ENCODE measurements at places on chromosomes 2 and 18.

- DNase-seq: no peak
These were observed 238.6 kb downstream of the TWIST2 start for GRCh38 chr2:239086325-239087020.

GRCh38 chr2:189276277-189276676 is 96.7 kb upstream of the COL5A2 start:
- no peak for DNase-seq

GRCh38 chr18:45232061-45232460 is 383.2 kb upstream of the SLC14A2 start:
- DNase-seq: no peak

DNA sequence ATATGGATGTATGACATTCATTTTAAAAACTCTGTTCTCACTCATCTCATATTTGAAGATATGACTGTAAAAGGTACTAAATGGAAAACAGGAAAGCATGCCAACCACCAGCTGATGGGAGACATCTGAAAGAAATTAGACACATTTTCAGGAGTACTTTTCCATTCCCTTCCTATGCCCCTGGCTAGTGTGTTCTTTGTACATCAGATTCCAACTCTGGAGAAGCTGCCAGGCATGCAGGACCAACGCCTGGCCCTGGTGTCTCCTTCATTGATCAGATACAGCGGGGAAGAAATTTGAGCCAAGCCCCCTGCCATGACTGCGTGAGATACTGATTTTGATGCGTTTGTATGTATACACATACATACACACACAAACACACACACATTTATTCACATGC is 599.0 kb upstream of the SYT4 start:
- DNase-seq: no peak

GRCh38 chr2:75526842-75527241 is 33.9 kb downstream of the EVA1A start:
- DNase-seq: no peak

GRCh38 chr2:181697571-181697970 is 17.3 kb upstream of the NEUROD1 start:
- DNase-seq: no peak

DNA sequence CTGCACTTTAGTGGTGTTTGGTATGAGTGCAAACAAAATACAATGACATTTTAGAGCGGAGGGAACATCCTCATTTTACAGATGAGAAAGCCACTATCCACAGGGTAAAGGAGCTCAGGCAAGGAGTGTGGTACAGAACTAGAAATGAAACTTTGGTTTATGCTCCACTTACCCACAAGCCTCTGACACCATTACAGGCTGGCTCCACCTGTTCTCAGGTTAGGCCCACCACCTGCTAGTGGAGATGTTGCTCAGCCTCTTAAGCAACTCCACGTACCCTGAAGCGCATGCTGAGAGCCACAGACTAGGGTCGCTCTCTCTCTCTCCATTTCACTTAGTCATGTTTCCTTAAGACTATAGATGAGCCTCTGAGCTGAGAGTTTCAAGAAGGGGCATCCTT is 130.0 kb downstream of the MBD2 start:
- DNase-seq: no peak

DNA sequence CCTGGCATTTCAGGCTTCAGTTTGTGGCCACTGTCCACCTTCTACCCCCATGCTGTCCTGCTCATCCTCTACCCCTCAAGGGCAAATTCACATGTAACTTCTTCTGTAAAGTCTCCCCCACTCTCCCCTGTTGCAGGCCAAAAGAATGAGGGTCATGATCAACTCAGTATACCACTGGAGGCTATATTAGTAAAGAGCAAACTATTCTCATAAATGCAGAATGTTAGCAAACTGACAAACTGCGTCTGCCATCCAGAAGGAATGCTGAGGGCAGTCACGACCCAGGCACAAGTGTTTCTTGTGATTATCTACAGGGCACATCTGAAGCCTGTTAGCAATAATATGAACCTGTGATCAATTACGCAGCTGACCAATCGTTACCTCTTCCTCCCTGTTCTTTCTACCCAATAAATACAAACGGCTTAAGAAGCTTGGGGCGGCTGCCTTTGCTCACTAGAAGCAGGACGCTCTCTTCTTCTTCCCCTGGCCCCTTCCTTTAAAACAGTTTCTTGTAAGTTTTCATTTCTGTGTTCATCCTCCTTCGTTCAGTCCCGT is 58.3 kb downstream of the SEPTIN10 start:
- no peak for DNase-seq

- no peak for DNase-seq
These were observed 9.4 kb downstream of the CASP8 start for GRCh38 chr2:201269764-201270163.

DNA sequence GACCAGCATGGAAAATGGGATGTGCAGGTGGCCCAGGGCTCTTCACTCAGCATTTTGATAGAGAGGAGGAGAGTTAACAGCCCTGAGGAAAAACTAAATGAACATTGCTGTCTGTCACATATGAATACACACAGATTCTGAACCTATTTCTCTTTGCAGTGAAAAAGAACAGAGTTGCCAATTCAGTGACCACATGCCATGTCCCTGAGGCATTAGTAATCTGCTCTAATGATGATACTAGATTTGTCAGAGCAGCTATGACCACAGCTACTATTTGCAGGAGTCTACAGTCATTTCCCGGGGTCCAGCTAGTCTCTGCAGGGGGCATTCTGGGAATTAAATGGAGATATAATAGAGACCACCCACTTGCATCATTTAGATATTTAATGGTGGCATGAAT is 267.6 kb downstream of the TMX3 start:
- peak; percentile 20 for DNase-seq

- no peak for DNase-seq
These were observed 16.4 kb upstream of the SERPINB13 start for GRCh38 chr18:63570721-63571120.

GRCh38 chr2:201986463-201986735 is 47.3 kb upstream of the FZD7 start:
- DNase-seq: no peak

GRCh38 chr2:132937629-132938028 is 267.6 kb upstream of the LYPD1 start:
- DNase-seq: no peak

- peak; percentile 44 for DNase-seq
These were observed 172.9 kb upstream of the CCDC150 start for GRCh38 chr2:196466581-196466980.

DNA sequence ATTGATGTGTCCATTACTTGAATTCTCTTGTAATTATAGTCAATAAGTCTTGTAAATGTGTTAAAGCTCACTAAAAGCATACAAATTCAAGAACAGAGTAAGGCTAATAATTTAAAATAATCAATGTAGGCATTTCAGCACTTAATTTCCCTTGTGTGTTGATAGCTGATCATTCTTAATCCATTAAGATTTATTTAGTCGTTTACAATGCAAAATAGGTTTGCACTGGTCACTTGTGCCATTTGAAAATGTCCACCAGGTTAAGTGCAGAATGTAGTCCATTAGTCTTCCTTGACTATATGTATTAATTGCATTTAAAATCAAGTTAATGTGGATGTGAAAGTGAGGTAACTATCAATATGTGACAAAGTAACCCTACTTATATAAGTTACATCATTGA is 39.4 kb downstream of the ZNF407 start:
- DNase-seq: no peak

DNA sequence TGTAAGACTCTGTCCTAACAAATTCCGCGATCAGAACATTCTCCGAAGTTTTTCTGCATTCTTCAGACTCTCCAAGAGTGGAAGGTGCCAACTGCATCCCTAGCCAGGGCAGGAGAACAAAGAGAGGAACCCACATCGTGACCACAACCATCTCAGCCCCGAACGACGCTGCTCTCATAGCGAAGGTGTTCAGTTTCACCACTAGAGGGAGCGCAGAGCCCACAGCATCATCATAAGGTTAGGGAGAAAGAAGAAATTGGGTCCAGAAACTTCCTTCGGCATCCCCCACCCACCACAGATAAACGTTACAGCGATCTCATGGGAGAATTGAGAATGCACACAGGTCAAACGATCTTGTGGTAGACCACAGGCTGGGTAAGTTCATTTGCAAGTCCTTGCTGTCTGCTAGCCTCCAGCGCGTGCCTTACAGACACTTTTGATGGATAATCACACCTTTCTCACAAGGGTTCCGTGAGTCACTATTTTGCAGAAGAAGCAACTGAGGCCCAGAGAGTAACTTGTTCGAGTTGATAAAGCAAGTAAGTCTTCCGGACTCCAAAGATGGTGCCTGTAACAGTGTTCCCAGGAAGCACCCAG is 53.7 kb upstream of the ARL4C start:
- peak; percentile 62 for DNase-seq

DNA sequence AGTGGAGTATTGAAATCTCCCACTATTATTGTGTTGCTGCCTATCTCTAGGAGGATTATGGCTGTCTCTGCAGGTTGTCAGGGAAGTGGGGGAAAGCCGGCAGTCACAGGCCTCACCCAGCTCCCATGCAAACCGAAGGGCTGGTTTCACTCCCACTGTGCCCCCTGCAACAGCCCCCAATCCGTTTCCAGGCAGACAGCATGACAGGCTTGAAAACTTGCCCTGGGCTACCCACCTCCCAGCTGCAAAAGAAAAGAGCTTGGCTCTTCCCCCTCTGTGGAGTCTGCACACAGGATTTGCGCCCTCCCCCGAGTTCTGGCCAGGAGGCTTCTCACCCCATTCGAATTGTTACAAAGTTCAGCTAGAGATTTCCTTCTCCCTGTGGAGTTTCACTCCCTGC is 87.4 kb upstream of the MSTN start:
- no peak for DNase-seq

DNA sequence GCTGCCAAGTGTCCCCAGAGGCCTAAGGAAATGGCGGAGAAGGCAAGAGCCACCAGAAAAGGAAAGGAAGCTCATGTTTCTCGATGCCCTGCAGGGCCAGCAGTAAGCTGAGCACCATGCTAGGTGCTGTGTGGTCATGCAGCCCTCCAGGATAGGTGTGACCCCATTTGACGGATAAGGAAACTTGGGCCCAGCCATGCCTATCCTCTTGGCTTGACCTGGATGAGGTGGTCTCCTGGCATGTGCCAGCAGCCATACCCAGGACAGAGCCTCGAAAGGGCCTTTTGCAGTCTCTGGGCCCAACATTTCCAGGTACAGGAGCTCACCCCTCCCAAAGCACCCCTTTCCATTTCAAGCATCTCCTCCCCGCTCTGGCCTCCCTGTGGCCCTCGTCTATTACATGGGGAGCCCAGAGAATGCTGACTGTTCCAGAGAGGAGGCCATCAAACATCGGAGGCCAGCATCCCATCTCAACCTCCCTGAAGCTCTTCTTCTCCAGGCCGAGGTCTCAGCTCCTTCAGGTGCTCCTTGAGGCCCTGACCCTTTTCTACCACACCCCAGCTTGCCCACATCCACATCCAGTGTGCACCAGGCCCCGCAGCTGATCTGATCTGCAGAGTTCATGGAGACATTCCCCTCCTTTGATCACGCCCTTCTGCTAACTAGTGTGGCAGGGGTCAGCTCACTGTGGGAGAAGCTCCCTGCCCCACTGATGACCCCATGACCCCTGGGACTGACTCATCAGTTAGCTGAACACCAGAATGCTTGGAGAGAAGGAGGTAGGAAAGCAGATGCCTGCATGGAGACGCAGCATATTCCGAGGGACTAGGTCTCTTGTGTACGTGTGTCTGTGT is 208.4 kb downstream of the TNS1 start:
- DNase-seq: no peak

- DNase-seq: no peak
These were observed 202.7 kb downstream of the NYAP2 start for GRCh38 chr2:225602205-225602604.

DNA sequence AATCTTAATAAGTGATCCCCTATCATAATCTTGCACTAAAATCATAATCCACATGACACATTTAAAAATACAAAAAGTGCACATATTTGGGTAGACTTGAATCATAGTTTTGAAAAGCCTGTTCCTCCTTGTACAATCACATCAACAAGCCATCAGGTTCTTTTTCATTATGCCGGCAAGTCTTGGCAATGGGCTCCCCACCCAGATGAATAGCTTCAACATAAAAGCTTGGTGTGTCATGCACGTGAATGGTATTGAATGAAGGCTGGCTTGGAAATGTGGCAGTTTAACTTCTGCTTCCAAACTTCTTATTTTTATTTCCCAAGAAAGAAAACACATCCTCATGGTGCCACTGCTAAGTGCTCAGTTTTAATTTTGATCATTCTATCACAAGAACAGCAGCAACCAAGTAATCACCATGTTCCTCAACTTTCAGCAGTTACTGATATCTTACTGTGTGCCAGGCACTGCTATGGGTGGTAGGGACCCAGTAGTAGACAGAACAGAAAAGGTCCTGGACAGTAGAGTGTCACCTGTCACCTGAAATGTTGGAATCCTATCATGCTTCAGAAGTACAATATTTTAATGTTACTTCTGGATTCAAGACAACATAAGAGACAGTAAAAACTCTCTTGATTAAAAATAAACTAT is 89.9 kb downstream of the AP1S3 start:
- no peak for DNase-seq

DNA sequence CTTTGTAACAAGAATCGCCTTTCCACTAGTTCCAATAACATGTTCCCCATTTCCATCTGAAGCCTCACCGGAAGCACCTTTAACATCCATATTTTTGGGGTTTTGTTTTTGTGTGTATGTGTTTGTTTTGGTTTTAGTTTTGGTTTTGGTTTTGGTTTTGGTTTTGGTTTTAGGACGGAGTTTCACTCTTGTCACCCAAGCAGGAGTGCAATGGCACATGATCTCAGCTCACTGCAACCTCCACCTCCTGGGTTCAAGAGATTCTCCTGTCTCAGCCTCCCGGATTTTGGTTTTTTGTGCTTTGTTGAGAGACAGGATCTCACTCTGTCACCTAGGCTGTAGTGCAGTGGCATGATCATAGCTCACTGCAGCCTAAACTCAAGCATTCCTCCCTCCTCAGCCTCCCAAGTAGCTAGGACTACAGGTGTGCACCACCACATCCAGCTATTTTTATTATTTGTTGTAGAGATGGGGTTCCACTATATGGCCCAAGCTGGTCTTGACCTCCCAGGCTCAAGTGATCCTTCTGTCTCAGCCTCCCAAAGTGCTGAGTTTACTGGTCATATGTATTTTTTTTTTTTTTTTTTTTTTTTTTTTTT is 36.3 kb downstream of the TGOLN2 start:
- no peak for DNase-seq

DNA sequence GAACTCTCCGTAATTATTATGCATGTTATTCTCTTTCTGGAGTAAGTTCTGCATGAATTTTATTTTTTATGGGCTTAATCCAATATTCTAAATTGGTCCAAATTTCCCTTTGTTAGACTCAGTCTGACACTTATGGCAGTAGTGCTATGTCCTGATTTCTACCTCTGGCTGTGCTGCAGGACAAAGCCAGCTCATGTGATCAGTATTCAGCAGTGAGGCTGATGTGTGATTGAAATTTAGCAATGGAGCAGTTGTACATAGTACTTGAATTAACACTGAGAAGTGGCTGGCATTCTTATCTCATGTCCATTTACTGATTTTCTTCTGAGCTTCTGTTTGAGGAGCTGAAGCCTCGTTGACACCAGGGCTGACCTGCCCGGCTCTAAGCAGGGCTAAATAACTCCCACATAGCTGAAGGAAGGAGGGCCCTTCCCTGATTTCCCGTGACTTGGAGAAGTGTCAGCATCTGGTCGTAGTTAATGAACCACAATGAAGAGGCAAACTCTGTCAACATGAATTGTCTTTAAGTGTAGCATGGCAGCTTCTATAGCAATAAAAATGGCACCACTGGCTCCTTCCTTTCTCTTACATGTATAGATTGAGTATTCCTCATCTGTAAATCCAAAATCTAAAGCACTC is 159.0 kb upstream of the RASGRP3 start:
- DNase-seq: no peak

All from cerebellum (tissue), 4 donors.